ENCODE measurements at places on chromosomes 7 and 10.

DNA sequence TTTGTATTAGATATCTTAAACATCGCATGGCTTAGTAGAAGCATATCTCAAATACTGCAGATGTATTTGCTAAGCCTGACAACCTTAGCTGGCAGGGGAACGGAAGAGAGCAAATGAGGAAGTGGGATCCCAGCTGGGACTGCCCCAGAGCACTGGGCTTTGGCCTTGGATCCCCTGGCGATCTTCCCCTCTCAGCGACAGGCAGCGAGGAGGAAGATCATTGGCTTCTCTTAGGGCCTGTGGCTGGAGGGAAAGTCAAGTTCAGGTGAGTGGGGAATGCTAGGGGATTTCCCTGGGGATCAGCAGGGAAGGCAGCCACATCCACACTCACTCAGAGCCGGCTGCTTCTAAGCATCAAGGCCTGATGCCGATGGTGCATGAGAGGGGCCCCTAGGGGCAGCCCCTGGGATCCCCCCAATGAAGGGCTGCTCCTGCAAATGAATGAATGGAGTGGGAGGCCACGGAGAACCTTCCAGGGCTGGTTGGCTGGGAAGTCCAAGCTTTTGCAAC is 42.0 kb downstream of the LYZL2 start:
- H3K36me3 ChIP-seq, result no peaks in the 10 kb centered on the region
- peaks cover 3% of the 10 kb centered on the region for H3K27me3 ChIP-seq
- H3K4me1 ChIP-seq, result peaks cover 5% of the 10 kb centered on the region
- no peak overlapping the region for H3K4me3 ChIP-seq
- H3K27ac ChIP-seq, result no peak overlapping the region

DNA sequence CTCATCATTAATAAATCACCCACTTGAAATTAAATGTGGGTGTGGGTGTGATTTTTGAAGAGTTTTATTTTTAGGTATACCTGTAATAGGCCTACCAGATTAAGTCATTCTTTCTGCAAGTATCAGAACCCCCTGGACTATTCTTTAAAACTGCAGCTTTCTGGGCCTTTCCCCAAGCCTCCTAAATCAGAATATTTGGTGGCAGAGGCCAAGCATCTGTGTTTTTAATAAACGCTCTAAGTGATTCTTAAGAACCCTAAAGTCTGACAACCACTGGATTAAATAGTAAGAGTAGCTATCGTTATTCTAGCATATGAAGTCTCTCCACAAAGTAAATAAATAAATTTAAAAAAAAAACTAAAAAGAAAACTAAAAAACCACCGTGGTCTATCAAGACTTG is 703.0 kb upstream of the NRP1 start:
- H3K27ac ChIP-seq, result no peak overlapping the region
- no peaks in the 10 kb centered on the region for H3K36me3 ChIP-seq
- no peaks in the 10 kb centered on the region for H3K27me3 ChIP-seq
- no peaks in the 10 kb centered on the region for H3K4me1 ChIP-seq
- no peak overlapping the region for H3K4me3 ChIP-seq

DNA sequence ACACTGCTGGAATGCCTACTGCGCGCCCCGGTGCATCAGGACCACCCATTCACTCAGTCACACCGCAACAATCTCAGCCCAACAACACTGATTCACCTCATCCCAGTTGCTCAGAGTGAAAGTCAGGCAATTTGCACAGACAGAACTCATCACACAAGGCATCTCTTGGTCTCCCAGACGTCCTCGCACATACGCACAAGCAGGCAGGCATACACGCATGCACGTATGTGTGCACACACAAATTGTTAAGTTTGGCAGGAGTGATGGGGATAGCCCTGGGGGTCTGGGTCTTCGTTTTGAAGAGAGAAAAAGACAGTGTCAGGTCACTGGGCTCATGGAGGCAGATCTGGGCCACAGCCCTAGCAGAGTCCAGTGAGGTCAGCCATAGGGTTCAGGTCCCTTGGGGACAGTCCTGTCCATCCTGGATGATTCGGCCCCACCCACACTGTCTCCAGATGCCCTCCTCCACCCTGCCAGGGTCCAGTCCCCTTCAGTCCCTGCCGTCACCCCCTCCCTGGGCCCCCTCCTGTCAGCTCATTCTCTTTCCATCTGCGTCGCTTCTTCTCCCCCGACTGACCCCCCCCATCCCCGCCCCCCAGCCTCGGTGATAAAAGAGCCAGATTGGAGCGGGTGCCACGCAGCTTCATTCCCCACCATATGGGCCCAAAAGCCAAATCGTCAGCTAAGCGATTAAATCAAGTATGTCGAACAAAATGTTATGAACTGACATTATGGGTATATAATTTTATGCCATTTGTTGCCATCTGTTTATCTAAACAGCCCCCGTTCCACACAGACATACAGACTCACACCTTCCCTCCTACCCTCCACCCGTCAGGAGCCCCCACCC is 48.5 kb upstream of the SLF2 start:
- peaks cover 3% of the 10 kb centered on the region for H3K27me3 ChIP-seq
- H3K36me3 ChIP-seq, result no peaks in the 10 kb centered on the region
- no peaks in the 10 kb centered on the region for H3K4me1 ChIP-seq
- H3K4me3 ChIP-seq, result no peak overlapping the region
- DNase-seq, result no peak

DNA sequence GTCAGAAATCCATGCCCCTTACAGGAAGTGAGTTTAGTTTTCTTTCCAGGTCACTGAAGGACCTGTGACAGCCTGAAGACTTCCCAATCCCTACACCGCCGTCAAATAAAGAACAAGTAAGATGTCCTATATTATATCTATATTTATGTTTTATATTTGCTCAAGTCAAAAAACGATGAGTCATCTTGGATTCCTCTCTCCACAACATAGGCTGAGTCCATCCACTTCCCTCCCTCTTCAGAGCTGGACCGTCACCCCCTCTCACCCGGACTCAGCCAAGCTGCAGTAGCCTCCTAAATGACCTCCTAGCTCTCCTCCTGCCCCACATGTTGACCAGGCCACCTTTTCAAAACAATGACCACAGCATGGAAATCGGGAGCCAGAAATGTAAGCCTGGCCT is 53.5 kb downstream of the GLI3 start:
- H3K4me1 ChIP-seq, result no peaks in the 10 kb centered on the region
- no peak overlapping the region for H3K27ac ChIP-seq
- H3K27me3 ChIP-seq, result no peaks in the 10 kb centered on the region
- no peak overlapping the region for H3K4me3 ChIP-seq
- H3K36me3 ChIP-seq, result no peaks in the 10 kb centered on the region

All from effector memory CD4-positive, alpha-beta T cell (primary cell).